ENCODE measurements at places on chromosomes 7 and 10. TPM values are rescaled to one million over a fixed set of nuclear protein-coding genes. Genes with fewer than 3 reads are reported as not detected.

Gene CEP55
- 17.8 TPM for total RNA-seq

Gene KCNH2
- 4.5 TPM for total RNA-seq

Gene SEMA4G
- total RNA-seq, result 8.5 TPM

Gene NPTX2
- total RNA-seq, result 8.1 TPM

Gene EFCAB10
- 1.3 TPM for total RNA-seq

DNA sequence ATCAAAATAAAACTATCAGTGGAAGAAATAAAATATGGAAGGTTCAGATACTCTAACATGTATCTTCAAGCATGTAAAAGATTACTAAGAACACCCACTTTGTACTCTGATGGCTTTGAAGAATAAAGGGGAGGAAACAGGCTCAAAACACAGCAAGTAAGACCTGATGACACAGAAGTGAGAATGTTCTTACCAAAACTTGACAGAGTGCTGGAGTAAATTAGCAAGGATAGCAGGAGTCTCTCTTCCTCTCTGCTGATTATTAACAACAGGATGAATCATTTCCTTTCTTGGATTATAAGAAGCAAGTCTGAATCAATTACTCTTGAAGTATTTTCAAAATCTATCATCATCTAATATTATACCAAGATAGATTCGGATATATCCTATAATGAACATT, 47.5 kb downstream of the GLI3 start:
- no peak overlapping the region for H3K4me3 ChIP-seq
- no peaks in the 10 kb centered on the region for H3K36me3 ChIP-seq
- no peaks in the 10 kb centered on the region for H3K27me3 ChIP-seq
- no peak for DNase-seq
- H3K4me1 ChIP-seq, result no peaks in the 10 kb centered on the region

DNA sequence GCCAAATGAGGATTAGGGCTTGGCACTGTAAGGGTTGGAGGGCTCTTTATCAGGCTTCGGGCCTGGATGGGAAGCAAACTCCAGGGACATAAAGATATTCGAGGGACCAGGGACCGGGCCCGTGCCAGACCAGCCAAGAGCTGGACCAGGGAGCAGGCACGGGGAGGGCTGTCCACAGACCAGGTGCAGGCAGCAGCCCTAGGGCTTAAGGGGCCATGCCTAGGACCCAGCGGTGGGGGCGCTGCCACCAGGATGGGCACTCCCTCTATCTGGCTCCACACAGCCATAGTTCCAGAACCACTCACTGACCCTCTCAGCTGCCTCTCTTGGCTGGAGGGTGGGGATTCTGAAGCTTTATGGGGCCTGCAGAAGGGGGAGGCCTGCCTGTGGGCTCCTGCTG, 32.9 kb downstream of the FAM241B start:
- no peaks in the 10 kb centered on the region for H3K36me3 ChIP-seq
- H3K27me3 ChIP-seq, result no peaks in the 10 kb centered on the region
- no peak overlapping the region for H3K27ac ChIP-seq

DNA sequence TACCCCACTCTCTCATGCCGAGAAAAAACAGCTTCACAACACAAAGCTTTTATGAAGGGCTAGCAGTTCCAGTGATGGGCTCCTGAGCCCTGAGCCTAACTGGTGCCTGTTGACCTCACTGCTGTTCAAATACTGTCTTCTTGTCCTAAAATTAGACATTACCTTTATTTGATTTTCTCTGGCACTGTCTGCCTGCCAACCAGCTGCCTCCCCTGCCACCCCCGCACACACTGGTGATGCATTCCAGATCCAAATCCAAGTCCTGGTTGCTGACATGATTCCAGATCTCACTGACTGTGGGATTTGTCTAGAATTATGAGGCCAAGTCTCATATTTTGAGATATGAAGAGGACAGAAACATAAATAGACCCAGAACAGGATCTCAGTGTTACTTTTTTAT, 816.2 kb downstream of the NRG3 start:
- no peak for DNase-seq
- H3K27me3 ChIP-seq, result no peaks in the 10 kb centered on the region
- peaks cover 13% of the 10 kb centered on the region for H3K36me3 ChIP-seq
- no peak overlapping the region for H3K4me3 ChIP-seq
- H3K4me1 ChIP-seq, result no peaks in the 10 kb centered on the region

GRCh38 chr7:34837316-34837715, 179.3 kb downstream of the NPSR1 start:
- H3K27ac ChIP-seq, result no peak overlapping the region
- 0 out of 2 replicates have a peak, but pooled peaks cover 3% of the 10 kb centered on the region for H3K4me1 ChIP-seq
- no peak overlapping the region for H3K4me3 ChIP-seq

DNA sequence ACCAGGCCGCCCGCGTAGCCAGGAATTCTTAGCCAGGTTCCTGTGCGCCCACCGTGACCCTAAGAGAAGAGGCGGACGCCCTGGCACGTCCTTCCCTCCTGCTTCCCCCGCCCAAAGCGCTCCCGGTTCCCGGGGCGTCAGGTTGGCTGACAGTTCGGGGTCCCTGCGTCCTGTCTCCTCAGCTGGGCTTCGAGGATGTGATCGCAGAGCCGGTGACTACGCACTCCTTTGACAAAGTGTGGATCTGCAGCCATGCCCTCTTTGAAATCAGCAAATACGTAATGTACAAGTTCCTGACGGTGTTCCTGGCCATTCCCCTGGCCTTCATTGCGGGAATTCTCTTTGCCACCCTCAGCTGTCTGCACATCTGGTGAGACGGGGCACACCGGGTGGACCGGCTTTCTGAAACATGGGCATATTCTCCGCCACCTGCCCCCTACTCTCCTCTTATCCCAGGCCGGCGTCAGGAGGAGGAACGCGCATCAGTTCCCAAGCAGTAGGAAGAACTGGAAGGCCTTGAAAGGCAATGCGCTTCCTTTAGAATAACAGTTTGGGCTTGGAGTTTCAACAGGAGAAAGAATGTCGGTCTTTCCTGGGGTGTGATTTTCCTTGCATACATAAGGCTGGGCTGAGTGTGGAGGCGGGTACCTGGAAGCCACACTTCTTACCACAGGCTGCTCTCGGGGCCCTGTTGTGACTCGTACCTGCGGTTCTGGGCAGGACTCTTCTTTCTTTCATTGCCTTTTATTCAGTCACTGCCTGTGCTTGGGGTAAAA, 728 bp downstream of the CAV2 start:
- no peaks in the 10 kb centered on the region for H3K4me1 ChIP-seq
- peak; percentile 54 for DNase-seq

DNA sequence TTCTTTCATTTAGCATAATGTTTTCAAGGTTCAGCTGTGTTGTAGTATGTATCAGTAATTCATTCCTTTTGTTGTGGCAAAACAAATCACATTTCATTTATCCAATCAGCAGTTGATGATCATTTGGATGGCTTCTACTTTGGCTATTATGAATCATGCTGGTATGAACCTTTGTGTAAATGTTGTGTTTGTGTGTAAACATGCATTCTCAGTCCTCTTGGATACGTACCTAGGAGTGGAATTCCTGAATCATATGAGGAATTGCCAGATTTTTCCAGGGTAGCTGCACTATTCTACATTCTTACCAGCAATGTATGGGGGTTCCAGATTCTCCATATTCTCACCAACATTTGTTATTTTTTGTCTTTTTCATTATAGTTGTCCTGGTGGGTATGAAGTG, 578.5 kb upstream of the MKI67 start:
- H3K4me3 ChIP-seq, result no peak overlapping the region
- no peaks in the 10 kb centered on the region for H3K36me3 ChIP-seq
- H3K4me1 ChIP-seq, result no peaks in the 10 kb centered on the region

- no peak overlapping the region for H3K27ac ChIP-seq
- no peak for DNase-seq
- no peaks in the 10 kb centered on the region for H3K4me1 ChIP-seq
- no peak overlapping the region for H3K4me3 ChIP-seq
- no peaks in the 10 kb centered on the region for H3K27me3 ChIP-seq
These were observed 71.4 kb upstream of the ZNF722 start for GRCh38 chr7:63927261-63927660.

DNA sequence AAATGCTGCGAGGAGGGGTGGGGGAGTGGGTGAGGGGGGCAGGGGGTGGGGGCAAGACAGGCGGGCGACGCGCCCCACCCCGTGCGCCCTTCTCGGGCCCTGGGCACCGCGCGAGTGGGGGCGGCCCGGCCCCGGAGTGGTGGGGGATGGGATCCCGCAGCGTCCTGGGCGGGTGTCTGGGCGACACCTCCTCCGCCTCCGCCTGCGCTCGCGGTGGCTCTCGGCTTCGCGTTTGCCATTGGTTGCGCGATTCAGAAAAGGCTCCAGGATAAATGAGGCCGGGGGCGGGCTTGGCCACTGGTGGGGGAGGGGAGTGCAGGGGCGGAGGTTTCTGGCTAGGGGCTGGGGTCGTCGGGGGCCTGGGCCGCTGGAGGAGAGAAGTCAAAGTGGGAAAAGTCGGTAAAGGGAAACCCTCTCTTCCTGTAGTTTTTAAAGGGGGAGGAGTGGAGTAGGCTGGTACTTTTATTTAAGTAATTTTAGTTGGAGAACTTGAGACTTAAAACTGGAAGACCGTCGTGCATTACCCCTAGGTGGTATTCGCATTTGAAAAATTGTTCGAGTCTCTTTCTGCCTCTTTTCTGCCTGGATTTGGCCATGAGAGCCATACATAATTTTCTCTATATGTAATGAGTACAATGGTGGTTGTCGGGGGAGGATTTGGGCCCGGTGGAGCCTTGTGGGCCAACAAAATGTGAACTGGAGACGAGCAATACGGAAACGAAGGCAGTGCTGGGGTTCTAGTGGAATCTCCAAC, 992 bp upstream of the IGF2BP3 start:
- no peaks in the 10 kb centered on the region for H3K4me1 ChIP-seq
- peak overlapping the region; percentile 99 for H3K4me3 ChIP-seq
- peak overlapping the region; percentile 92 for H3K27ac ChIP-seq
- H3K36me3 ChIP-seq, result peaks cover 15% of the 10 kb centered on the region
- DNase-seq, result peak; percentile 92
- no peaks in the 10 kb centered on the region for H3K27me3 ChIP-seq

- H3K27me3 ChIP-seq, result no peaks in the 10 kb centered on the region
- H3K4me1 ChIP-seq, result no peaks in the 10 kb centered on the region
- H3K27ac ChIP-seq, result no peak overlapping the region
- DNase-seq, result no peak
- no peaks in the 10 kb centered on the region for H3K36me3 ChIP-seq
- no peak overlapping the region for H3K4me3 ChIP-seq
These were observed 76.4 kb upstream of the FEZF1 start for GRCh38 chr7:122380992-122381391.

GRCh38 chr10:63504145-63504881, 16.9 kb upstream of the REEP3 start:
- peaks cover 3% of the 10 kb centered on the region for H3K36me3 ChIP-seq
- DNase-seq, result no peak
- peaks cover 11% of the 10 kb centered on the region for H3K4me1 ChIP-seq
- no peak overlapping the region for H3K4me3 ChIP-seq
- no peaks in the 10 kb centered on the region for H3K27me3 ChIP-seq

GRCh38 chr7:153415632-153416031, 636.6 kb upstream of the DPP6 start:
- no peaks in the 10 kb centered on the region for H3K4me1 ChIP-seq
- no peaks in the 10 kb centered on the region for H3K27me3 ChIP-seq
- DNase-seq, result no peak
- H3K4me3 ChIP-seq, result no peak overlapping the region
